ENCODE measurements at places on chromosomes 4 and X.

GRCh38 chrX:138889149-138889548 is 177.6 kb upstream of the FGF13 start:
- no peak for DNase-seq

DNA sequence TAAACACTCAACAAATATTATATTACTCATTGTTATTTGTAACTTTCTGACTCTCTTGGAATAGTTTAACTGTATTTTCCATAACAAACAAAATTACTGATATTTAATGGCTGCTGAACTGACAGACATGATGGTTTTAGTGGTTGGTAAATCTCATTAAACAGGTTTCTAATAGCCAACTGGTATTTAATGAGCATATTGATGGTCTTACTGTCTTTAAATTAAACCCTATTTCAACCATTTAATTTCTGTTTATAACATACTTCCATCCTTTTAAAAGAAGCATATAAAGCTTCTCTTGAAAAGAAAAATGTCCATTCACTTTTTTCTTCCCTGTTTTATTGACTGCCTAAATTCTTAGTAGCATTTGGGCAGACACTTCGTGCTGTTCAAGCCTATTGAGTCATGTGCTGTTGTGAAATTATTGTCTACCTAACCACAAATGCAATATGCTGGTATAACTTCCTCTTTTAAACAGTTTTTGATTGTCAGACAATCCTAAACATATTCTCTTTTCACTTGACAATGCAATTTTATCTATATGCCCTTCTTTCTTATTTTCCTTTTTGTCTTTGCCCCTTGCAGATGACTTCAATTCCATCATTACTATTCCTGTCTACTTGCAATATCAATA is 163.9 kb upstream of the SLC7A11 start:
- DNase-seq: peak; percentile 8

GRCh38 chr4:168713253-168713652 is 216.4 kb downstream of the PALLD start:
- no peak for DNase-seq

- DNase-seq: peak; percentile 49
Measured at GRCh38 chrX:120120223-120120622, 4.5 kb upstream of the RHOXF1 start.

DNA sequence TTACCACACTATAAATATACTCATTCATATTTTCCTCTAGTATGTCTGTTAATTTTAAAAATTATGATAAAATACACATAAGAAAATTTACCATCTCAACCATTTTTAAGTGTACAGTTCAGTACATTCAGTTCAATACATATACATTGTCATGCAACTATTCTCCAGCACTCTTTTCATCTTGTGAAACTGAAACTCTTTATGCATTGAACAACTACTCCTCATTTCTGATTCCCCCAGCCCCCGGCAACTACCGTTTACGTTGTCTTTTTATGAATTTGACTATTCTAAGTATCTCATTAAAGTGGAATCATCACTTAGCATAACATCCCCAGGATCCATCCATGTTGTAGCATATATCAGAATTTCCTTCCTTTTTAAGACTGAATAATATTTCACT is 8.7 kb downstream of the SMARCAD1 start:
- DNase-seq: no peak

DNA sequence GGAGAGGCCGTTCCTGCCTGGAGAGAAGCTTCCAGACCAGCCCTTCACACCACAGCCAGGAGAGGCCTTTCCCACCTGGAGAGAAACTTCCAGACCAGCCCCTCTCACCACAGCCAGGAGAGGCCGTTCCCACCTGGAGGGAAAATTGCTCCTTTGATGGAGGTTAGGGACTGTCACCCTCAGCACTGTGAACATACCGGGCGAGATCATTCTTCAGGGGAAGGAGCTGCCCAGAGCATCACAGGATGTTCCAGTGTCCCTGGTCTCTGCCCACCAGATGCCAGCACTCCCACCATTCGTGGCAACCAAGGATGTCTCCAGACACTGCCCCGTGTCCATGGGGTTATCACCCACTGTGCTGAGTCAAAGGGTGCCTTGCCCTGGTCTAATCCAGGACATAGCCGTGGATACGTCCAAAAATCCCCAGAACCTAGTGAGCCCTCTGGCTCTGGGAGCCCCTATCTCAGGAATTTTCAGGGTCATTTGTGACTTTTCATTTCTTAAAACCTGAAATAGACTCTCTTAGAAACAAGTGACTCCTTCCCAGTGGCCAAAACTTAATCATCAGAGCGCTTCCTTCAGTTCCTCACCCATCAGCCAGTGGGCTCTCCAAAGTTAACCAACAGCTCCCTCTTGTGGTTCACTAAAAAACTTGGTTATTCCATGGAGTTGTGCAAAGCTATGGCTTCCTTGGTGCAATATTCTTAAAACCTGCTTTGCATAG is 80.2 kb downstream of the CRMP1 start:
- DNase-seq: peak; percentile 84

GRCh38 chr4:3630598-3631543 is 98.6 kb upstream of the LRPAP1 start:
- DNase-seq: no peak

DNA sequence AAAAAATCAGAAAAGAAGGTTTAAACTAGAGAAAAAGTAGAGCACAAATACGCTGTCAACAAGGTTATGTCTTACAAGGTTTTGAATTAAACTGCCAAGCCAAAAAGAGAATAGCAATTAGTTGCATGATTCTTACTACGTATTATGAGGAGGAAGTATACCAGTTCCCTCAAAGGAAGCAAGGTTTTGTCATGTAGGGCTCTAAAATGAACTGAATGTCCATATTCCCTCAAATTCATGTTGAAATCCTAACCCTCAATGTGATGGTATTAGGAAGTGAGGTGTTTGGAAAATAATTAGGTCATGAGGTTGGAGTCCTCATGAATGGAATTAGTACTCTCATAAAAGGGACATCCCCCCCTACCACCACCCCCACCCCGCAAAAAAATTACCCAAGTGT is 201.0 kb downstream of the FBXW7 start:
- DNase-seq: no peak

DNA sequence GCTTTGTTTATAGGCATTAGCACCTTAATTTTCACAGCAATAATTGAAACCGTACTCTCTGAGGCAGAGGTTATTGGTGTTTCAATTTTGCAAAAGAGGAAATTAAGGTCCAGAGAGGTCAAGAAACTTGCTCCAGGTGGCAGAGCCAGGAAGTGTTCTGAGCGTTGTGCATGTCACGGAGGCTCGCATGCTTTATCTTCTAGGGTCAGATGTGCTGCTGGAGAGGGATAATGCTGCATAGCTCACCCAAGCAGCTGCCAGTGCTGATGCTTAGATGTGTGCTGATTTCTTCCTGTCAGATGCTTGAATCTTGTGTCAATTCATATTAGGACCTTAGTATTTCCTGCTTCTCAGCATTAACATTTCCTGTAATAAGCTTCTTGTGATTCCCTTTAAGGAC is 13.0 kb upstream of the FGF5 start:
- no peak for DNase-seq

- no peak for DNase-seq
Measured at GRCh38 chrX:72043636-72044035, 88.1 kb downstream of the RTL5 start.

DNA sequence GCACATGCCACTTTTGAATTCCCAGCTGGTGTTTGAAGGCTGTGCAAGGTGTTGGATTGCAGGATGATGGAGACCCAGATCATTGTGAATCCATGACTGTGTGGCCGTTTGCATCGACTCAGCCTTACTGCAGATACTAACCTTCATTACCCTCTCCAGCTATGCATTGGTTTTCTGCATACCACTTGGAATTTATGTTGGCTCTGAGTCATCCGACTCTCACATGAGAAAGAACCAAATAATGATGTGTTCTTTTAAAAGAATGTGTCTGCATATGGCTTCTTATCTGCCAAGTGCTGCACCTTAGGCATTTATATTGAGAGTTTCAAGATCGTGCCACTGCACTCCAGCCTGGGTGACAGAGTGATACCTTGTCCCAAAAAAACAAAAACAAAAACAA is 106.7 kb upstream of the PRKX start:
- peak; percentile 25 for DNase-seq

GRCh38 chrX:19720236-19720635 is 167.2 kb downstream of the SH3KBP1 start:
- no peak for DNase-seq

- DNase-seq: no peak
Measured at GRCh38 chr4:134650461-134650860, 448.9 kb upstream of the PABPC4L start.

DNA sequence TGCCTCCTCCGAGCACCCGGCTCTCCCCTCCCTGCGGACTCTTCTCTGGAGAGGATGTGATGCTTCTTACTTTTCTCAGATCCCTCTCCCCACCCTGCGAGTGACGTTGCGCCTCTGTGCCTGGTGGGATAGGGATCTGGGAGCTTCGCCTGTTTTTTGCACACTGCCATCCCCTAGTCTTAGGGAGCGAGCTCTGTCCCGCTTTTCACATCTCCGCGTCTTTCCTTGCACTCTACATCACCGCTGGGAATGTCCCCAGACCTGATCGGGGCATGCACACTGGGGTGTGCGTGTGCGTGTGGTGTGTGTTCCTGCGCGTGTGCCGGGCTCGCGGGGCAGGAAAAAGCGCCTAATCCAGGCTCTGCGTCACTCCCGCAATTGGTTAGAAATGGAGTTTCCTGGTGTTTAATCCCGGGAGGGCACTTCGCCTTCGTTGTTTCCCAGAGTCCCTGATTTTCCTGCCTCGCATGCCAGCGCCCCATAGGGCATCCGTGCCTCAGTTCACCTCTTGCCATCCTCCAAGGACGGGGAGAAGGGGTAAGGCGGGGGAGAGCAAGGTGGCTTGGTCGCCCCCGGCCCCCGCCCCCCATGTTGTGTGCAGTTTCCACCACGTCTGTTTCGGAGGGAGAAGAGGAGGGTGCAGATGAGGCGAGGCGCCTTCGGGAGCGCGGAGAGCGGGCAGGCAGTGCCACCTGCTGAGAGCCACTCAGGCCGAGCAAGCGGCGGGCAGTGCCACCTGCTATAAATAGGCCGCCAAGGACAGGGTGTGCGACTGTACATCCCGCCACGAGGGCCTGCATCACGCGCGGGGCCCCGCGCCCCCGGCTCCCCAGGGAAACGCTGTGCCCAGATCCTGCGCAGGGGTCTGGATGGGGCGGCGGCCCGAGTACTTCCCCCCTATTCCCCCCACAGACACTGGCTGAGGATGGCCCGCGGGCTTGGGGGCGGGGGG is 759 bp upstream of the TBC1D1 start:
- DNase-seq: peak; percentile 54

GRCh38 chrX:19740744-19741143 is 146.7 kb downstream of the SH3KBP1 start:
- DNase-seq: no peak

DNA sequence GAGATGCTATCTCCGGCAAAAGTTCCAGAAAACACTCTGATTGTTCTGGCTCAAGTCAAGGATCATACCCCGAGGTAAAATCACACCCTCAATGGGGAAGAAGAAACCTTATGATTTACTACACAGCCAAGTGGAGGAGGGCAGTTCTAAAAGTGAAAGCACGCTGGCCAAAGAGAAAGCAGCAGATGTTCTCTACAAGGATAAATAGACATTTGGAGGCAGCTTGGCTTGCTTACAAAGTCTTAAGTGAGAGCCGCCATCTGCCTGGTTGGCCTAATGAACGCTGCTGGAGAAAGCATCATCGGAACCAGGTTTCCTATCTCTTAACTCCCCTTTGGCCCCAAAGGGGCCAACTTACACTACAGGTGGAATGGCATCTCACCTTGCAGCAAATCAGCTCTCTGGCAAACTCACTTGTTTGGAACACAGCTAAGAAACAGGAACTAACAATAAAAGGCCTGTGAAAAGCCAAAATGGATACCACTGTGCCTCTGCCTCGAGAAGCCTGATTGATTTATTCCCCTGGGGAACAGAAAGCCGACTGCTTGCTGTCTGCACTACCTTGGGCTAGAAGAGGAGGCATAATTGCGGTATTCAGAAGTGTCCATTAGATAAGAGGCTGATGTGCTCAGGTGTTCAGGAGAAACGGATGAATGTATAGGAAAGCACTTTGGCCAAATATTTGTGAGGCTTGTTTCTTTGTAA is 22.8 kb downstream of the FRAS1 start:
- no peak for DNase-seq

DNA sequence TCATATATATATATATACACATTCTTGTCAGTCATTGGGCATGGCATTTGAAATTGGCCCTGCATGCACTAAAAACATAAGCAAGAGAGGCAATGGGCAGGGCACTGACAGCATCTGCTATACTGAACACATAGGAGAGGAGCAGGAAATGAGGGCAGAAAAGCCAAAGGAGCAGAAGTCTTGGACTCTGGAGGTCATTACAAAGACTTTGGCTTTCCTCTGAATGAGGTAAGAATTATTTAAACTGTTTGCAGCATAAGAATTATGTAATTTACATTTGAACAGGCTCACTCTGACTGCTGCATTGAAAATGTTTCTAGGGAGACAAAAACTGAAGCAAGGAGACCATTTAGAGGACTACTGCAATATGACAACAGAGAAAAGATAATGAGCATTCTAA is 396.5 kb downstream of the PRDM5 start:
- no peak for DNase-seq

DNA sequence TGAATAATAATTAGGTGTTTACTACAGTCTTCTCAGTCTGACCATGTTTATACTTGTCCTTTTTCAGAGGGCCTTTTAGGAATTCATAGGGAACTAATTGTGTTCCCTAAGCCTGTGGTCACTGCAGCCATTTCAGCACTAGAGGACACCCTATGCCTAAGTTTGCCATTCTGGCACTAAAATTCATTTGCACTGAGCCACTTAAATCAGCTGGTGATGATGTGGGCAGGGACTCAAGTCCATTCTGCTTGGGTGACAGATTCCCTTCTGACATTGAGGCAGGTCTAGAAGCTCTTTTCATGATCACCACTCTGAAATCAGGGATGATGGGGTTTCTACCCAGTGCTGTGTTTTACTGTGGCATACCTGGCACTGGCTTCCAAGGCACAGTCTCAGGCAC is 1178.9 kb upstream of the DIAPH2 start:
- DNase-seq: no peak

DNA sequence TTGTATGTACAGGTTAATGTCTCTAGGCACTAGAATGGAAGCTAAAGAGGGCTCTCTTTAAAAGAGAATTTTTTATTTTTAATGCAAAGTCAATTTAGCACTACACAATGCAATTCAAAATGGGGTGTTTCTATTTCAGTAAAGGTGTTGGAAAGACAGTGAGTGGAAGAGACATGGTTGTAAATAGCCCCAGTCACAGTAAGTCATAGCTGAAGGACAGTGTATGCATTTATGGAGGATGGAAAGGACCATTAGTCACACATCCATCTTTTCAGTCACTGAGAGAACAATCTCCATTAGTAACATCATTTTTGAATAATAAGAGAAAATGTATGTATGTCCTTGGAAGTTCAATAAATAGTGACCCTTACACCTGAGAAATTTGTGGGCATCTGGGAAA is 148.0 kb downstream of the PDHA2 start:
- DNase-seq: no peak

- no peak for DNase-seq
Measured at GRCh38 chr4:39808231-39808749, 110.4 kb downstream of the UBE2K start.

GRCh38 chr4:26217961-26218676 is 102.7 kb upstream of the RBPJ start:
- DNase-seq: no peak

Measured in hepatic stellate cell (primary cell).